Activated CD8-positive, alpha-beta T cell treated with anti-CD3 and anti-CD28 coated beads, Interleukin-2, amount 10 ng/mL, durations not matched to agents 7 days and 5 days (primary cell): ENCODE measurements at places on chromosomes 6 and 20. TPM values are rescaled to one million over a fixed set of nuclear protein-coding genes. Genes with fewer than 3 reads are reported as not detected.

DNA sequence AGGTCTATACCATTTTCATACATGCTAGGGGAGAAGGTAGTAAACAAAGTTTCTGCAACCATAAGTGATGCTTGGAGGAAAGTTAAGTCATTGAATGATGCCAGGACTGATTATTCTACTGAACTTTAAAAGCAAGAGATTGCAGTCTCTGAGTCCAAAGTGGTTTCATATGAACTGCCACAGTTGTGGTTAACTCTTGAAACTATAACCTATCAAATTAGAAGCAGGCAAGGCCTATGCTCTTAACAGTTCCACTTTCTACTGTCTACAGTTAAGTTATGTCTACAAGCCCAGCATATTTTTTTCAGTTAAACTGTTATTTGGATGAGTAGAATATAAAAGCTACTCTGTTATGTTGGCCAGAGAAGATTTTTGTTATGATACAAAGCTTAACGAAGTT is 326.5 kb upstream of the RUNX2 start:
- DNase-seq = peak; percentile 36

GRCh38 chr6:3789896-3790558 is 38.5 kb upstream of the PXDC1 start:
- DNase-seq = no peak

RNF39 gene
- total RNA-seq = not detected

CNKSR3 gene
- total RNA-seq = not detected

TMEM217 gene
- total RNA-seq = 3.1 TPM

SLC35D3 gene
- total RNA-seq = not detected

DNA sequence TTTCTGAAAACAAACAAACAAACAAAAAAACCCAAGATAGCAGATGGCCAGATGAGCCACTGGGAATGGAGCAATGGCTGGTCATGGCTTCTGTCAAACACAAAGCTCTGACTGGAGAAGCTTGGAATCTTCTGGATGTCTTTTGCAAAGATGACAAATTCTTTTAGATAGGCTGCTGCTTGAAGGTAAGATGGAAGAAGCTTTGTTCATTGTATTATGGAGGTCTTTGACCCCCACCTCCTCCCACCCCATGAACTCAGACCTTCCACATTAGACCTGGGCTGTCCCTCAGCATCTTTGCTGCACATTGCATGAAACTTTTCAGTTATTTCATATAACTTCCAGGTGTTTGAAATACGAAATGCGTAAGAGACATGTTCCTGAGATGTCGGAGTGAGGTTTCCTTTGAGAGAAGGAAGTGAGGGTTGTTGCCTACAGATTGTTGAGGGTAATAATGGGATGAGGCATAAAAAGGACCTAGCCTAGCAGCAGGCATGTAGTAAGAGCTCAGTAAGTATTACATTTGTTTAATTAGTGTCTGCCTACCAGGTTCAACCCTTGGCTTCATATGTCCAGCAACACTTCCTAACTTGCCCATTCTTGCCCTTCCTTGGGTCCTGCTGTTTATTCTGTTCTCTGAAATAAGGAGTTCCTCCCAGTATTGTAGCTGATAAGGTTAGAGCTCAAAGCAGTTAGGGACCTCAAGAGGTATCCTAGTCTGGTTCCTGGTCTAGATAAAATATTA is 51.4 kb upstream of the IER3 start:
- DNase-seq = no peak

GRCh38 chr6:32047084-32047478 is 8.9 kb downstream of the CYP21A2 start:
- DNase-seq = no peak

- peak; percentile 42 for DNase-seq
These were observed 26.0 kb upstream of the CCDC167 start for GRCh38 chr6:37525460-37526357.

SEL1L2 gene
- total RNA-seq = not detected

GRCh38 chr6:26197933-26198721 is 110.9 kb downstream of the HFE start:
- DNase-seq = peak; percentile 75

- DNase-seq = peak; percentile 8
These were observed 75.9 kb downstream of the ERMARD start for GRCh38 chr6:169827290-169827717.

- DNase-seq = no peak
These were observed 42.8 kb upstream of the PLCG1 start for GRCh38 chr20:41094353-41095055.

LINC00237 gene
- not detected for total RNA-seq

GRCh38 chr20:9520086-9520485 is 5.7 kb downstream of the LAMP5 start:
- no peak for DNase-seq

GSTA3 gene
- not detected for total RNA-seq

DNA sequence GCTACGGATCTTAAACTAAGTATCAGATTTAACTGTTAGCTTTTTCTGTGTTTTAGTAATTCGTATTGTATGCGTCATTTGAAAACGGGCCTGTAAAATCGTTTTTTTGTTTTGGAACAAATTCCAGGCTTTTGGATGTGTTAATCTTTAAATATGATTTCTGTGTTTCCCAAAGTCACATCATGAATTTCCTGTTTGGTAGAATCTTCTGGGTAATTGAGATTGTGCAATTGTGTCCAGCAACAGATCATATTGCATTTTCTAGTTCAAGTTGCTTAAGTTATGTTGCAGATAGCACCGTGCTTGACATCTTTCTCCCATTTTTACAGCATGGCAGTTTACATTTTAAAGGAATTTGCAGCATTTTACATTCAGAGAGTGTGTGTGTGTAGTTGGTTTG is 1.9 kb downstream of the MAPK14 start:
- no peak for DNase-seq

DNA sequence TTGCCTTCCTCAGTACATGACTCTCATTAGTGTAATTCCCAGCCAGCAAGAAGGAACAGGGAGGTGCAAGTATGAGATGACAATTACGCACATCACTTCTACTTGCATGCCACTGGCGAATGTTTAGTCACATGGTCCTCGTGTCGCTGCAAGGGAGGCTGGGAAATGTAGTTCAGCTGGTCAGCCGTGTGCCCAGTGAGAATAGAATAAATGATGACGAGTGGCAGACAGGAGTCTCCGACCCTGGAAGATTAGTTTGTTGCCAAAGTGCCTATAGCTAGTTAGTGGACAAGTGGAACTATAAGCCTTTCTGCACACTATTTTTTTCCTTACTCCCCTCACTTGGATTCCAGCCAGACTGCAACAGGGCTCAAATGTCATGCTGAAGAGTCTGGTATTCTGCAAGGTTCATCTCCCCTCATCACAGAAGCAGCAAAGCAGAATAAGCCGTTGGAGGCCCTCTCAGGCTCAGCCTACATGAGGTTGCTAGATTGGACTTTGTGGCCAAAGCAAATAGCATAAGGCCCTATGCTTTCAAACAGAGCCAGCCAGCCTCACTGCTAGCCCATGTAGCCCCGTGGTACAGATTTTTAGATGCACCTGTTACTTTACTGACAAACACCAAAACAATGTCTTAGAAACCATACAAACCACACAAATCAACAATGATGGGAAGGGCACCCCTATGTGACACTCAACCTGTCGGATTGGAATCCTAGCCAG is 9.7 kb downstream of the LINC00237 start:
- DNase-seq = no peak

DNA sequence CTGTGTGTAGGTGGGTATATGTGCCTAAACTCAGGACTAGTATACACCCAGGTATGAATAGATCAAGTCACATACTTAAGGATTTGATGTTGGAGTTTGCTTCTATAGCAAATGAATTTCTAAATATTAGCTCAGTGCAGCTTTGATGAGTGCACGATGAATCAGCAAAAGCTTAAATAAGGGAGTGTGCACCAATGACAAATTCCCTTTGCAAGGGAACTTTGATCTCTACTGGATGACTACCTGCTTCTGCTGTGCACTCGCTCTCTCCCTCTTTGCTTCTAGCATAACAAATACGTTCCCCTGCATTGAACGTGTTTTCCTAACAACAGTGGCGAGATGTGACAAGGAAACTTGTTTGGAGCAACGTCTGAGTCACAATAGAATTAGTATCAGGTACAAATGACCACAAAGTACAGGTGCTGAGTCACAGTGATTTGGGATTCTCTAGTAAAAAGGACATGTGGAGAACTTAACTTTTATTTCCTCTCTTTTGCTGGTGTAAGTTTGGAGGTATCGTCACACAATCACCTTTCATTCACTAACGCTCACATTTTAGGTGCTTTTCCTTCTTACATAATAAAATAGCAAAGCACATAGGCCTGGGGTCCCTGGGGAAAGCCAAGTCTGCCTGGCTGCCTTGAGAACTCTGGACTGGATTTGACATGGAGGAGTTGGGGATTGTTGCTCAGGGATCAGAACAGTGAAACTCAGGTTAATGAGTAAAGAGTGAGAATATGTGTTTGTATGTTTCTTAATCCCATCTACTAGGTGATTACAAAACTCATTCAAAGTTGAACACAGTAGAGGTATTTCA is 49.7 kb downstream of the KLHL31 start:
- DNase-seq = no peak

SMOC2 gene
- total RNA-seq = not detected

- peak; percentile 70 for DNase-seq
These were observed 50.4 kb downstream of the SMPDL3A start for GRCh38 chr6:122839472-122839871.
